GDM1 (cell line): ENCODE measurements at places on chromosomes 13 and 19.
A peak's percentile ranks its signal among the peaks of the same experiment; 100 is the strongest.

DNA sequence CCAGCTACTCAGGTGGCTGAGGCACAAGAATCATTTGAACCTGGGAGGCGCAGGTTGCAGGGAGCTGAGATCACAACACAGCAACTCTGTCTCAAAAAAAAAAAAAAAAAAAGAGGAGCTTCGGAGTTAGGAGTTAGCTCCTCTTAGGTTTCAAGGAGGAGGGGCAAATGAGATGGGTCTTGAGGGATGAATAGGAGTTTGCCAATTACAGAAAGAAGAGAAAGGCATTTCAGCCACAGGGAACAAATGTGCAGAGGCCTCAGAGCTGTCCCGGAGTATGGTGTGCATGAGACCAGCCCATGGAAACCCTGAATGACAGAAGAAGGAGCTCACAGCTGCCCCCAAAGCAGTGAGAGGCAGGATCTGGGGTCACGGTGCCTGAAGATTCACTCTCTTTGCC lies 24.6 kb downstream of the TLE2 start:
- DNase-seq, result no peak

- DNase-seq, result peak; percentile 72
Observed at GRCh38 chr19:17448131-17448967, at the start of gene TMEM221. TMEM221 (minus strand) TSS chr19:17448668; CDS start chr19:17448462, 206 bp downstream.

GRCh38 chr19:38850976-38851621 lies 1.3 kb upstream of the HNRNPL start:
- DNase-seq, result no peak

- no peak for DNase-seq
Observed at GRCh38 chr13:43992211-43992610, 112.5 kb downstream of the LACC1 start.
